ENCODE measurements at places on chromosomes 1 and 21.

GRCh38 chr1:167244244-167244643, 23.6 kb downstream of the POU2F1 start:
- DNase-seq: no peak

- DNase-seq: no peak
Measured at GRCh38 chr1:162560303-162561036, 1.1 kb upstream of the UAP1 start.

GRCh38 chr1:244548558-244549115, 87.6 kb downstream of the CATSPERE start:
- no peak for DNase-seq

- DNase-seq: no peak
Measured at GRCh38 chr1:206970446-206970845, at the start of gene FCAMR. FCAMR (minus strand) TSS chr1:206970460; CDS start chr1:206970125, 335 bp downstream.

- DNase-seq: peak; percentile 47
Measured at GRCh38 chr1:1435106-1435903, at the start of gene VWA1. VWA1 (plus strand) TSS chr1:1435690; CDS start chr1:1435749, 59 bp downstream.
